ENCODE measurements at places on chromosomes 1 and 21.

DNA sequence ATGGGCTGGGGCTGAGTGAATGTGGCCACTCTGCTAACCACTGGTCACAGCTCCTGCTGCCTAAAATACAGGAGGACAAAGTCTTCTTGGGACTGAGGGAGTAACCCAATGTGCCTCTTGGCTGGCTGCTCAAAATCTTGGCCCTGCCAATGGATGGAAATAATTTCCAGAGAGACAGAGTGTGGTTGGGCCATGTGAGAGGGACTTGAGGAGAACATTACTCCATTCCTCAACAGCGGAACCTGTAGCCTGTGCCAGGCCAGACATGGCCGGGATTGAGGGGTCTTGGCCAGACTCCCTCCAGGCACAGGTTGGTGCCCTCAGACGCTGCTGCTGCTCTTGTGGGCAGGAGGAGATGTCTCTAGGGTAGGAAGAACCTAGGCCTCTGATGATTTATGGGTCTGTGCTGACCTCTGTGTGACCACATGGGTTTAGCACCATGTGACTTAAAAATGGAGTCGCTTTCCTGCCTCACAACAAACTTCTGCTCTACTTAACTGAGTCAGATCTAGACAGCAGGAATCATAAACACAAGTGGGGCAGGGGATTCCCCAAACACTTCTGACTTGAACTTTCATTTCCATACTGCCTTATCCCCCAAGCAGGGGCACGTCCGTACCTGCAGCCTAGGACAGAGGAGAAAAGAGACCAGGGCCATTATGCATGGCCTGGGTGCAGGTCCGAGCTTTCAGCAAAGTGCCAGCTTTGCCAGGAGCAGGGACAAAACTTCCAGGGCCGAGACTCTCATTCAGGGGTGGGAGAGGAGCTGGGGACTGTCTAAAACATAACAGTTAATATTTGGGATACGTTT, 79.2 kb downstream of the CD34 start:
- no peak for DNase-seq

DNA sequence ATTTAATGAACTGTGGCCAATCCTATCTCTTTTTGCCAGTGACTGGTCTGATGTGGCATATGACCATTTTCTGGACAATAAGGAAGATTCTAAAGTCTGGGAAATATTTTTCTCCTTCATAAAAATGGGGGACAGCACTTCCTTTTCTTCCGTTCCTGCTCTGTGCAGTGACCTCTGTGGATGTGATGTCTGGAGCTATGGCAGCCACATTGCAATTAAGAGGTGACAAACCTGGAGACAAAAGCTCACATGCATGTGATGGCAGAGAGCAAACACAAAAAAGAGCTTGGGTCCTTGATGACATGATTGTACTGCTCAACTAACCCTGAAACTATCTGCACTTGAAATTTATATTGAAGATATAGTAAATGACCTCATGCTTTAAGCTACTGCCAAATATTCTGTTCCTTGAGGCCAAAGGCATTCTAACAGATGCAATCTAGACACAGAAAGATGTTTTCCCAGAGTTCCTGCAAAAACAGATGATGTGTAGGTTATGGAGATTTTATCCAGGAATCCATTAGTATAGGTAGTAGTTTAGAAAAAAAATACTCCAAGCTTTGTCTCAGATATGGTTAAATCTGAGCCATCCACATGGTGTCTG, 2.2 kb upstream of the MAGI3 start:
- no peak for DNase-seq

GRCh38 chr1:218930472-218931241, 243.0 kb upstream of the LYPLAL1 start:
- DNase-seq, result no peak

GRCh38 chr1:34444516-34444915, 267.8 kb downstream of the C1orf94 start:
- DNase-seq, result no peak

- no peak for DNase-seq
Observed at GRCh38 chr1:93537396-93537795, 89.5 kb downstream of the FNBP1L start.

DNA sequence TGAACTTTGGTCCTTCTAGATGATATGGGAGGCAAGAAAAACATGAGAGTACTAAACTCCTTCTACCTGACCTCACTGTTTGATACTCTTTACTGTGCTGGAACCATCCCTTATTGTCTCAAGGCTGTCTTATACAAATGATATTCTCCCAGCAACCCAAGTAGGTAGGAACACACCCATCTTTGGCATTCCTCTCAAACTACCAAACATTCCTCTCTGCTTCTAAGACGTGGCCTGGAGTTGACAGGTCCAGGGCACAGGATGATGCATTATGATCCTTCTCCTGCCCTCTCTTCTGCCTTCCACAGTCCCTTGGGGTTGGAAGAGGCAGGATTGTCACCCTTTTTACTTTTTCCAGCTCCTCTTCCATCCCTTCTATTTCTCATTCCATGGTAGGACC, 90.5 kb downstream of the SPATA17 start:
- no peak for DNase-seq

GRCh38 chr1:5597991-5598823, 394.0 kb downstream of the NPHP4 start:
- no peak for DNase-seq

GRCh38 chr21:14120091-14120734, 90.5 kb downstream of the LIPI start:
- peak; percentile 9 for DNase-seq

- no peak for DNase-seq
Observed at GRCh38 chr1:59417406-59417805, 120.5 kb downstream of the FGGY start.

GRCh38 chr21:24636696-24637095, 970.6 kb downstream of the MRPL39 start:
- no peak for DNase-seq

DNA sequence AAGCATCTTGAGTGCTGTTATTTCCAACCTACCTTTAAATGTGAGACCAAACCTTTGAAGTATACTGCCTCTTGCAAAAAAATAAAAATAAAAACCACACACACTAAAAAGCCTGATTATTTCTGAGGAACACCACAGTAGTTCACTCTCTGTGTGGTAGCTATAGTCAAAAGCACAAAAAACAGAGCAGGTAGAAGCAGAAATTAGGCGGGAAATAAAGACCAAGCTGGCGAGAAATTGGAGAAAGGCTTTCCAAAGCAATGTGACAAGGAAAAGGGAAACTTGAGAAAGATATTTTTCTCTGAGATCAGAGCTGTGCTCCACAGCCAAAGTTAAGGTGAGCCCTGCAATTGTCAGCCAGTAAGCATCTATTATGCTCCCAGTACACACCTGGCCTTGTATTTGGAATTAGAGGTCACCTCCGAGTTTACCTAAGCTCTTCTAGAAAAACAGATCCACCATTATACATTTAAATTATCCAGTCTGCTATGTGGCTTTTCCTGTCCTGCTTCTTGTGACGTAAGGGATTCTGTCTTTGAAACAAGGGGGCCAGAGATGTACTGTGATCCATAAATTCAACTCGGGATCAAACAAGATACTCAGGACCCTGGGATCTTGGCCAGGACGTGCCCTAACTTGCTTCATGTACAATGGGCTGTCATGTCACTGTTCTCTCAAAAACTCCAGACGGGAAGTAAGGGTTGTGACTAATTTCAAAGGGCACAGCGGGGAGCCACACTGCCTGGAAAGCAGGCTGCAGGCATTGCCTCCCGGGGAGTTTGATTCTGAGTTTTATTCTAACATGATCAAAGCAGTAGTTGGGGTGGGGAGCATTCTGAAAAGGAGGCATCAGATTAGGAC, 39.8 kb upstream of the RAB4A start:
- DNase-seq, result no peak

DNA sequence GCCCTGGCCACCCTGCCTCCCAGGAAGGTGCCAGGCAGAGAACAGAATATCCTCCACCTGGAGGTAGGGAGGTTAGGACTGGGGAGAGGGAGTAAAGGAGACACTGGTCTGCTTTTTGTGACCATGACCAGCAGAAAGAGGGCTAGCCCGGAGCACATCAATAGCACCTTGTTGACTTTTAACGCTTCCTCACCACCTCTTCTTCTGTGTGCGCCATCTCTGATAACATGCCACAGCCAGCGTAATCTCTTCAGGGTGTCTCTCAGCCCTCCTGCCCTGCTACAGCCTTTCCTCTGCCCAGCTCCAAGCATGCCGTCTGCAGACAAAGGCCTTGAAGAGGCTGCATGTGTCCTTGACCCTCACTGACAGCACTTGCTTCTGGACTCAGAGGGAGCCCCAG, 50.9 kb upstream of the GJA5 start:
- DNase-seq, result no peak

DNA sequence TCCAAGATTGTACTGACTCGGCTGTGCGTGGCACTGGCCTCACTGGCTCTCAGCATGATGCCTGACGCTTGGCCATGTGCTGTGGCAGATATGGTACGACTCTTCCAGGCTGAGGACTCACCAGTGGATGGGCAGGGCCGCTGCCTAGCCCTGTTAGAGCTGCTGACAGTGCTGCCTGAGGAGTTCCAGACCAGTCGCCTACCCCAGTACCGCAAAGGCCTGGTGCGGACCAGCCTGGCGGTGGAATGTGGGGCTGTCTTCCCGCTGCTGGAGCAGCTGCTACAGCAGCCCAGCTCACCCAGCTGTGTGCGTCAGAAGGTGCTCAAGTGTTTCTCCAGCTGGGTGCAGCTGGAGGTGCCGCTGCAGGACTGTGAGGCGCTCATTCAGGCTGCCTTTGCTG, 2.9 kb downstream of the IPO13 start:
- no peak for DNase-seq

DNA sequence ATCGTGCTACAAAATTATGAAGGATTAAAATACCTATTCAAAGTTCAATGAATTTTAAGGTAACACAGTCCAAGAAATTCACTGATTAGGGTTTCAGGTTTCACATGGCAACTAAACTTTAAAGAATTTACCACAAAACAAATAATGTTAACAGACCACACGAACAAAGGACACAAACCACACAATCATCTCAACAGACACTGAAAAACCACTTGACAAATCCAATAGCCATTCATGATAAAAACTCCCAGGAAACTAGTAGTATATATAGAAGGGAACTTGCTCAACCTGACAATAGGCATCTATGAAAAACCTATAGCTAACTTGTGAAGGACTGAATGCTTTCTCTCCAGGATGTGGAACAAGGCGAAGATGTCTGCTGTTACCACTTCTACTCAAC, 21.1 kb upstream of the SH2D5 start:
- no peak for DNase-seq

GRCh38 chr1:111208921-111209320, 8.5 kb upstream of the DENND2D start:
- no peak for DNase-seq

GRCh38 chr1:23809751-23810171, 9.2 kb upstream of the GALE start:
- peak; percentile 65 for DNase-seq

- DNase-seq, result no peak
Observed at GRCh38 chr1:112257043-112257835, 138.8 kb upstream of the CTTNBP2NL start.

- DNase-seq, result no peak
Observed at GRCh38 chr1:206952171-206952570, 5.9 kb upstream of the PIGR start.

DNA sequence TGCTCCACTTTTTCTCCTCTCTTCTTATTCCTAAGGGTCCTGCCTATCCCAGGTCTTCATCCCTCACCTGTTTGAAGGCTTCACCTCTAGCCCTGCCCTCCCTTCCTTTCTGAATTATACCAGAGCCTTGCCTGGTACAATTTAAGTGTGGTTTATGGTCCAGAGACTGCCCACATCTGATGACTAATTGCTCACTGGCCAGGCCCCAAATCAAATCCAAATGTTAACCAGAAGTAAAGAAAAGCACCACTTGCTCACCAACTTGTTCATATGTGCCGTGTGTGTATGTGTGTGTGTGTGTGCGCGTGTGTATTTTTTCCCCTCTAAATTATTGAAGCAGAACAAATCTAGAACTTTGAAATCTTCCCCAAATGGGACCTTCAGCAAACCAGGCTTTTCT, 26.4 kb downstream of the MYOM3 start:
- DNase-seq, result no peak

DNA sequence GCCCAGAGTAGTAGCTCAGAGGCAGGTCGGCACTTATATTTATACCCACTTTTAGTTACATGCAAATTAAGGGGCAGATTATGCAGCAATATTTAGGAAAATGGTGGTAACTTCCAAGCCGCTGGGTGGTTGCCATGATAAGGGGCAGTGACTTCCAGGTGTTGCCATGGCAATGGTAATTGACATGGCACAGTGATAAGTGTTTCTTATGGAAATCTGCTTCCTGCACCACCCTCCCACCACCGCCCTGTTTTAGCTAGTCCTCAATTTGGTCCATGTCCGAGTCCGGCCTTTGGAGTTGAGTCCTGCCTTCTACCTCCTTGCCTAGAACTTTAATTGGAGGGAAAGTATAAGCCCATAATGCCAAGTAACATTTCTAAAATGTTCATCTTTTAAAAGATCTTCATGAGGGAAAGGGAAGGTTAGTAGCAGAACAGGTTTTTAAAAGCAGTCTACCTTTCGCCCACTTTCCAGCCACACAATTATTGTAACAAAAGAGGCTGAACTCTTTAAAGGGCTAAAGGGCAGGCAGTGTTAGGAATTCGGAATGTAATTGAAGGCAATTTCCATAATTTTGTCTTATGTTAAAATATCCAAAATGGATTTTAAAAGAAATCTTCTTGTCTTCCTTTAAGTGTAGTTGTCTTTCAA, 21.7 kb downstream of the ZBTB8B start:
- DNase-seq, result no peak

GRCh38 chr1:107142666-107143065, 1.8 kb downstream of the NTNG1 start:
- DNase-seq, result no peak

- DNase-seq, result no peak
Observed at GRCh38 chr1:145918992-145919939, 749 bp upstream of the PEX11B start.

GRCh38 chr21:28833182-28833581, 159.5 kb downstream of the LTN1 start:
- DNase-seq, result no peak

- DNase-seq, result no peak
Observed at GRCh38 chr1:234971586-234972297, 156.9 kb downstream of the TOMM20 start.

GRCh38 chr1:233362743-233363142, 35.2 kb downstream of the MAP3K21 start:
- DNase-seq, result no peak

GRCh38 chr1:221149555-221150075, 270.4 kb downstream of the HLX start:
- DNase-seq, result no peak

GRCh38 chr1:84083307-84083706, 60.8 kb upstream of the PRKACB start:
- no peak for DNase-seq

Data from stimulated activated CD8-positive, alpha-beta memory T cell treated with anti-CD3 and anti-CD28 coated beads, Interleukin-15, amount 100 ng/mL, for 48 hours (primary cell).